ENCODE measurements at places on chromosomes 13 and 19. TPM values are rescaled to one million over a fixed set of nuclear protein-coding genes. Genes with fewer than 3 reads are reported as not detected.

- no peak for DNase-seq
- no peak overlapping the region for H3K27ac ChIP-seq
- no peak overlapping the region for H3K4me3 ChIP-seq
- H3K36me3 ChIP-seq = peaks cover 19% of the 10 kb centered on the region
- H3K4me1 ChIP-seq = no peaks in the 10 kb centered on the region
- H3K27me3 ChIP-seq = no peaks in the 10 kb centered on the region
Measured at GRCh38 chr19:34347561-34348165, 17.3 kb upstream of the GPI start.

GRCh38 chr13:37529751-37530385 lies 68.7 kb downstream of the POSTN start:
- H3K27me3 ChIP-seq = no peaks in the 10 kb centered on the region
- H3K27ac ChIP-seq = no peak overlapping the region
- no peak for DNase-seq
- H3K4me1 ChIP-seq = no peaks in the 10 kb centered on the region
- no peak overlapping the region for H3K4me3 ChIP-seq

DNA sequence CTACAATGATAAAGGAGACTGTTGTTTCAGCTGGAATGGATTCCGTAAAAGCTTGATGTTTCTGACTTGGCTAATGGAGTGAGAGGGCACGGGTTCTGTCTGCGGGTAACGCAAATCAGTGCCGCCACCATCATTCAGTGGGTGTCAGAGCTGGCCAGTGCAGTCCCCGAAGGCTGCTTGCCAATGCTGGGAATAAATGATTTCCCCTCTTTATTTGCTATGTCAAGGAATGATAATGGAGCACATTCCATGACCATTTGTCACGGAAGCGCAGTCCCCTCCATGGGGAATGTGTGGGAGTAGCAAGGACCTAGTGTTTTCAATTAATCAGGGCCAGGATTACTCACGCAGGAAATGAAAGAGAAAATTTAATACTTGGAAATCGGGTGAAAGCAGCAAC lies 899.3 kb downstream of the UQCRFS1 start:
- H3K4me1 ChIP-seq = peaks cover 14% of the 10 kb centered on the region
- H3K4me3 ChIP-seq = no peak overlapping the region
- no peaks in the 10 kb centered on the region for H3K36me3 ChIP-seq
- H3K27me3 ChIP-seq = peaks cover 4% of the 10 kb centered on the region

DNA sequence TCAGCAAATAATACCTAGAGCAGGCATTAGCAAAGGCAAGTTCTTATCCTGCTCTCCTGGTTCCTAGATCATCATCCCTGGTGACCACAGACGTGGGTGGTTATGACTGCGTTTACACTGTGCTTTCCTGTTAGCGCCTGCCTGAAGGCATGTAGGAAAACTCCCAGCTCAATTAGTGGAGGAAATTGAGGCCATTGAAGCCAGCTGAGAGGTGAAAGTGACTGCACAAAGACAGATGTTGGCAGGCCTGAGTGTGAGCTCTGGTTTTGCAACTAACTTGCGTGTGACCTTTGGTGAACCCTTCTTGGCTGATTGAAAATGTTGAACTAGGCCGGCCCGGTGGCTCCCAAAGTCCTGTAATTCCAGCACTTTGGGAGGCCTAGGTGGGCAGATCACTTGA lies 17.5 kb upstream of the NWD1 start:
- H3K27ac ChIP-seq = no peak overlapping the region
- peaks cover 6% of the 10 kb centered on the region for H3K27me3 ChIP-seq
- H3K4me1 ChIP-seq = no peaks in the 10 kb centered on the region
- DNase-seq = no peak
- H3K36me3 ChIP-seq = no peaks in the 10 kb centered on the region

The ALKBH6 gene
- 23.7 TPM for total RNA-seq

The DACH1 gene
- 24.6 TPM for total RNA-seq
